ENCODE measurements at places on chromosomes 2 and 18.

- peak; percentile 70 for DNase-seq
Measured at GRCh38 chr2:60335533-60336237, 217.8 kb downstream of the BCL11A start.

DNA sequence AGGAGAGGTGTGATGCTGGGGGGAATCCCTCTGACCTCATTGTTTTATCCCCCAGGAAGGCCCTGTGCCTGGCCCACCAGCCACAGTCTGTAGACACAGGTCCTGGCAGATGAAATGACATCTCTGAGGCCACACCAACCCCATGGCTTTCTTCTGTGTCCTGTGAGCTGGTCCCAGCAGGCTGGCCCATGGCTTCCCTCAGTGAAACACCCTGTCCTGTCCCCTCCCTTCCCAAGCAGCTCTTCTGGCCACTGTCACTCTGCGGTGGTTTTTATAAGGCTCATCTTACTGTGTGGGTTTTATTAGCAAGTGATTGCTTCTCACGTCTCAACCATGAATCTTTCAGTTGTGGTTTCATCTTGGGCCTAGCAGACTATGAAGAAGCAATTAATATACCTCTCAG lies 102.8 kb upstream of the STPG4 start:
- no peak for DNase-seq

GRCh38 chr2:219636144-219636915 lies 8.9 kb downstream of the SLC4A3 start:
- peak; percentile 34 for DNase-seq

DNA sequence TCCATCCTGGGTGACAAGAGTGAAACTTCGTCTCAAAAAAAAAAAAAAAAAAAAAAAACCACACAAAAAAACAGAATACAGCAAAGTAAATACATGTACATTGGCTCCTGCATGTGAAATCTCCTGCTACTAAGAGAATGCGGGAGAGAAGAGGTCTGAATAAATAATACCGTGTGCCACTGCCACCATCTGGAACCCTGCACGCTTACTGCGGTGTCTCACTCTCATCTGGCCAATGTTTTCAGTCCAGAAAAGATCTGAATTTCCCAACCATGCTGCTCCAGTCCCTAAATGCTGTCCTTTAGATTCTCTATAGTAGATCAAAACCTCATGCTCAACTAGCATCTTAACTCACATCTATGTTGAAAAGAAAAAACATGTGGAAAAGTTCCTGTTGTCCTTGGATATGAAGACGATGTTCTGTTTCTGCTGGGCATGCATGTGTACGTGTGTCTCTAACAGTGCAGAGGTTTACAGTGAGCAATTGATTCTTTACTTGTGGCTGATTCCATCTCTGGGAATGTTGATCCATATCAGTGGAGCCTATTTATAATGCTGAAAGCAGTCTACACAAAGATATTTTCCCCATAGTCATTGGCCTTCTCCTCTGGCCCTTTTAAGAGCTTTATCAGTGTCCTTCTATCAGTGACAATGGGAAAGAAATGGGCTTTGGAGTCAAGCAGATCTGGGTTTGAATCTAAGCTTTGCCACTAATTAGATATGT lies 11.9 kb downstream of the STON1 start:
- no peak for DNase-seq

- no peak for DNase-seq
Measured at GRCh38 chr2:132374961-132375360, 41.6 kb upstream of the GPR39 start.

DNA sequence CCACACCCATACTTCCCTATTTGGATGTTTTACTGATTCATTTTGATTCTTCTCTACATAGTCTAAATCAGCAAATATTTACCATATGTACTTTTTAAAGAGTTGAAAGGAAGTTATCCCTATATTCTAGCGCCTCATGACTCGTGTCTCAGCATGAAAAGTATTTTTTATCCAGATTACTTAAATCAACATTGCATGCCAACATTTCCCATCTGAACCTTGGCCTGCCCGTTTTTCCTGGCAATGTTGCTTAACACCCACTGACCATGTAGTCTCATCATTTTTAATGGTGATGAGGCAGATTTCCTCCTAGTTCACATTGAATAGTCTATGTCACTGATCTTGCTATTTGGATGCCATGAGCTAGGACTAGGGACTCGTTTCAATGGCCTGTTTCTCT lies 13.2 kb upstream of the SCYGR5 start:
- DNase-seq, result no peak

- DNase-seq, result no peak
Measured at GRCh38 chr2:155026651-155027174, 328.2 kb downstream of the KCNJ3 start.

DNA sequence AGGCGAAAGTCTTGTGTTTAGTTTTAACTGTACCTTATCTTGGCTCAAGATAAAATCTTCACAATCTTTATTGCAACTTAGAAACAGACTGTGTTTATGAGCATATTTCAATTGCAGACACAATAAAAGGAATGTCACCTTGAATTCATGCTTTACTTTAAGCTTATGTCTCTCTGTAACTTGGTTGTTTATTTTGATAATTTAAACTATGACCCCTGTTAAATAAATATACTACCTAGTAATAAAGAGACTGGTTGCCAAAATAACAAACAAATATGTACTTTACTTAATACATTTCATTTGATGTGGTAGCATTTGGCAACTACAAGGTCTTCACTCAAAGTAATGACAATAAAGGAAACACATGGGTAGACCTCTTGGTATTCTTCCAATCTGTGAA lies 202.6 kb downstream of the KCNJ3 start:
- DNase-seq, result no peak

GRCh38 chr18:5628512-5629255 lies 84.9 kb upstream of the EPB41L3 start:
- no peak for DNase-seq

DNA sequence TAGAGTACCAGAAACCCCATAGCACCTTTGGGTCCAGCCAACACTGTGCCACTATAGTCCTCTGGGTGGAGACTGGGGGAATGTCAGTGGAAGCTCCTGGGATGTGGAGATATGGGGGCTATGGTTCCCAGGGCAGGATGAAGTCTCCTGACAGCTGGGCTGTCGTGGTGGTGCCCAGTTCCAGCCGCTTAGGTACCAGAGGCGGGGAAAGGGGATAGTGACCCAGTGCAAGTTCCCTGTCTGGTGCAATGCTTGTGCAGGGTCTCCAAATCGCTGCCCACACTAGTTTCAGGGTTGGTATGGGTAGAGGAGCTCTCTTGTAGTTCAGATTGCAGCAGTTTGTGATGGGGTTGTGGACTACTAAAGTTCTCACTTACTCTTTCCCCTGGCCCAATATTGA lies 97.9 kb downstream of the ANKRD12 start:
- DNase-seq, result no peak

GRCh38 chr2:135190799-135191198 lies 138.7 kb downstream of the RAB3GAP1 start:
- no peak for DNase-seq

- DNase-seq, result no peak
Measured at GRCh38 chr18:27616324-27616723, 431.2 kb upstream of the CHST9 start.

DNA sequence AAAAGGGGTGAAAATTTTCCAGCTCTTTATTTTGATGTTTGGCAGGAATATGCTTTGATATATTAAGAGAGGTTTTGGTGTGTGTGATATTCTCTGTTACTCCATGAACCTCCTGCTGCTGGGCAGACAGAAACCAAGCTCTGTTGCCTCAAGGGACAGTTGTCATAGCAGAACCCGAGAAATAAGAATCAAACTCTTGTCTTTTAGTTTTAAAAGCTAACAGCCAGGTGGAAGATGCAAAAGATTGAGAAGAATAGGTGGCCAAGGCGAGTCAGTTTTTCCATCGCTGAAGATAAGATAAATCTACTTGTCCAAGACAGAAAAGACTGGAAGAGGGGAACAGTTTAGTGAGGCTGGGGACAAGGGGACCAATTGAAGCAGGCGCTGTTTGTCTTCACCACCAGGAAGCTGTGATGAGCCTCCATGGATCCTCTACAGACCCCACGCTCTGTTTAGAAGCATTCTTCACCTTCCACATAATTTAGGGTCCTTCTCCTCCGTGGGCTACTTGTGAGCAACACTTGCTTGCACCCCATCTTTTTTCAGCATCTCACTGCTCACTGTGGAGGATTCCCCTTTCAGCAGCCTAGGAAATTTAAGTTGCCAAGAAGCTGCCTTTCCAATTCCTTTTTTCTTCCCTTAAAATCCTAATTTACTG lies 23.9 kb downstream of the PMAIP1 start:
- no peak for DNase-seq

DNA sequence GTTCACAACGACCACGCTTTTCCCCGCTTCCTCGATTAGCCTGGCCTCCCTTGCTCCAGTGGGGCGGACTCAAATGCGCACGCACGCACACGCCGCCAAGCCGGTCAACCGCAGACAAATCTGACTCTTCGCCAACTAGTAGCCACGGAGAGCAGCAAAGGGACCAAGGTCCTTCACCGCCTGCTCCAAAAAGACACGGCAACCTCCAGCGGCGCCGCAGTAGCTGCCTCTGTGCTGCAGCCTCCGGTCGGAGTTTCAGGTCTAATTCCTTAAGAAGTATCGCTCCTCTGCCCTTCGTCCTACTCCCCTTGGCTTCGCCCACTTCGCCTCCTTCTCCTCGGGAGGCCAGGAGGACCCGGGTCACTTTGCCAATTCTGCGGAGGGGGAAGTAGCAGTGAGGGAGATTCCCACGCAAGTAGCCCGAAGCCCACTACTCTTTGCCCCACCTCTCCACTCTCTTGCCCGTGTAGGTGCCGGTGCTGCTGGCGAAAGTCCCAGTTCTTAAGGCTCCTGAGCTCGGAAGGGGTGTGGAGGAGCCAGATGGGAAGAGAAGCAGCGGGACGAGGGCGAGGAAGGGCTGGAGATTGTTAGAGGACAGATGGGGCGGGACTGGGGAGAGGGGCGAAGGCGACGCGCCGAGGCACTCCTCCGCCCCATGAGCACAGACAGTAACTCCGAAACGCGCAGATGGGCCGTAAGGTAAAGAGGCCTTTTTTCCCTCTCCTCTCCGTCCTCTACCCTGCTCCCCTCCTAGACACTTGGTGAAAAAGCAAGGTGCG lies 615 bp downstream of the AKAIN1 start:
- no peak for DNase-seq

GRCh38 chr2:165293440-165294420 lies 54.5 kb downstream of the SCN2A start:
- peak; percentile 79 for DNase-seq

DNA sequence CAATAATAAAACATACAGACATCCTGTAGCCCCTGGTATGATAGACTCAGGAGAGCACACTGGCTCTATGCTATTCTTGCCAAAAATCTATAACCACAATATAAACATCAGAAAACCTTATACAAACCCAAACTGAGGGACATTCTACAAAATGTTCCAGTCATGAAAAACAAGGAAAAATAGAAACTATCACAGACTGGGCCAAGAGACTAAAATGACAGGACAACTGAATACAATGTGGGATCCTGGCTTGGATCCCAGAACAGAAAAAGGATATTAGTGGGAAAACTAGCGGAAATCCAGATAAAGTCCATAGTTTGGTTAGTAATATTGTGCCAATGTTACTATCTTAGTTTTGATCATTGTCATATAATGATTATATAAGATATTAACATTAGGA lies 29.6 kb upstream of the EPAS1 start:
- no peak for DNase-seq

DNA sequence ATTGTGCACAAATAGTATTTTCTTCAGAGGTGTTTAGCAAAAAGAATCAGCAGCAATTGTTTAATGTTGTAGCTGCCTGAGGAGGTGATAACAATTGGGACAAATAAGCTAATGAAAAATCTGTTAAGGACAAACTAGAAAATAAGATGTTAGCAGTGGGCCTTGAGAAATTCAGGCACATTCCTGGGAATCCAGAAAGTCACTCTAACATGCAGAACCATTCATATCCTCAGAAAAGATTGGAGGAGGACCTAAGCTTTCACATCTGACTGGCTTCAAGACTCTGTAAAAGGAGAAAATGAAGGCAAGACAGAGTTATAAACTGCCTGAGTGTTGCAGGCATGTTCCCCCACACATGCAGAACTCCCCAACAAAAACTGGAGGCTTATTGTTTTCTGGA lies 353.5 kb upstream of the RGPD4 start:
- no peak for DNase-seq

- no peak for DNase-seq
Measured at GRCh38 chr2:56682397-56682760, 498.6 kb downstream of the CCDC85A start.

DNA sequence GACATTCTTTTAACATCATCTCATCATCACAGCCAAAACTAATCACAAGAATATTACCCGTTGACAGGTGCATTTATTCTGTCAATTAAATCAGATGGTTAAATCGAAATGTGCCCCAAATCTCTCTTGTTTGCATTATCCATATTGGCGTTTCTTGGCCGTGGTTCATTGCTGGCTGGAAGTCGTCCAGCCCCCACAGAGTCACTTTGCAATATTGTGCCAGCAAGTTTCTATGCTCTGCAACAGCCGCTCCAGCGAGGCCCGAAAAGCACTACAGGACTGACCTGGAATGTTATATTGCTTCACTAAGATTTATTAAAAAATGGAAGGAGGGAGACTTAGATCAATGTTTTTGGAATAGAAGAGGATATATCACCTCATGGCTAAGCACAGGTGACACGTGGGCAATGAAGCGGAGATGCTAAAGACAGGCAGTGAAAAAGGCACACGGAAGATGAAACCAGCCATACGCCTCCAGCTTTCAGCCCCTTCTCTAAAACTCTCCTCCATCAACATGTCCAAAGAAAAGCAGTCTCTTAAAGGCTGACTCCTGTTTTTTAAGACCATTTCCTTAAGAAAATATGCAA lies 176.8 kb upstream of the VRK2 start:
- no peak for DNase-seq

- DNase-seq, result peak; percentile 49
Measured at GRCh38 chr18:57437766-57438671, 2.8 kb downstream of the ONECUT2 start.

DNA sequence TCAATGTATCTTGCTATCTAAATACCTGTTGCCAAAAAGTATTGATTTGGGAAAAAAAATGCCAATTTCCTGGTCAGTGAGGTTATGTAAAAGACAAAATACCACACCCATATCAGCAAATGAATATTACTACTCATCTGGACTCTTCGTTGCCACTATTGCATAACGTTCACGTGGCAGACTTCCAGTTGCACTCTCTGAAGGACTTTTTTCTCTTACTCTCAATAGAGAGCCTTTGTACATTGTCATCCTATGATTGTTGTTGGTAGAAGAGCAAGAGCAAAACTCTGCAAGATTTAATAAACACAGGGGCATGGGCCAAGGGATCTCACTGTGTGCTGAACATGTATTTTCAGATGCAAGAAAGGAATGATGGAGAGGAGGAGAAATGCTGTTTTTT lies 689.8 kb downstream of the MBD2 start:
- DNase-seq, result no peak

GRCh38 chr2:156323754-156324153 lies 8.8 kb downstream of the NR4A2 start:
- DNase-seq, result no peak

- no peak for DNase-seq
Measured at GRCh38 chr18:74023220-74023619, 124.4 kb downstream of the FBXO15 start.

GRCh38 chr2:135948642-135949355 lies 36.6 kb downstream of the DARS1 start:
- DNase-seq, result no peak
